Dermis blood vessel endothelial cell (primary cell): ENCODE measurements at places on chromosomes 2 and 18. TPM values are rescaled to one million over a fixed set of nuclear protein-coding genes. Genes with fewer than 3 reads are reported as not detected.
A peak's percentile ranks its signal among the peaks of the same experiment; 100 is the strongest.

DNA sequence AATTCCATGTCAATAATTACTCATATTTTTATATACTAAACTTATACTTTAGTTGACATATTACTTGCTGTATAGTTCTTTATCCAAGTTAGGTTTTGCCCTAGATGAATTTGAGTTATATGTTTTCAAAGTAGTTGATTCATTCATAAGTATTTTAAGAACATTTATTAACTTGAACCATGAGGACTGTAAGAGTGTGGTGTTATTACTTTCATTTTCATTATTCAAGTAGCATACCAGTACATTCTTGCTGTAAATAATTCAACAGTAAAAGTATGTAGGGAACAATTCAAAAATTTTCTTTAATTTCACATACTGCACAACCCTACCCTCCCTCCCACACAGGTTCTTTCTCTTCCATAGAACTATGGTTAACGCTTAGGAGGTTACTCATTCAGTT, 75.4 kb downstream of the ANKRD12 start:
- DNase-seq: no peak

- peak; percentile 53 for DNase-seq
These were observed 803 bp upstream of the FIGN start for GRCh38 chr2:163736433-163737189.

DNA sequence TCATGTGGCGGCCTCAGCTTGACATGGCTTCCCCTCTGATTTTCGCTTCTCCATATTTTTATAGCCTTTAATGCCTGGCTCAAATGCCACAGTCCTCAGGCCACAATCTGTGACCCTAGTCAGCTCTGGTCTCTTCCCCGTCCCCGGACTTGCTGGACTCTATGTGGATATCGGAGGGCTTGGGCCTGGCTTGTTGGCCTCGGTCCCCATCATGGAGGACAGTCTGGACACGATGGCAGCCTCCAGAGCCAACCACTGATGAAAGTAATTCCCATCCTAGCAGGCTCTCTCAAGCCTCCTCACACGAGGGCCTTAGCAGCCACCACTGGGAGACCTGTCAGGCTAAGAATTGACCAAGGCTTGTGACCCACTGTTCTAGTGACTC, 61.6 kb downstream of the LPIN1 start:
- no peak for DNase-seq

GRCh38 chr18:26466026-26466425, 82.3 kb downstream of the KCTD1 start:
- no peak for DNase-seq

GRCh38 chr18:76752400-76752799, 70.0 kb upstream of the ZNF236 start:
- DNase-seq: no peak

- no peak for DNase-seq
These were observed 114.5 kb downstream of the LAMA3 start for GRCh38 chr18:23803755-23804154.

- DNase-seq: no peak
These were observed 1094.8 kb downstream of the SUCLG1 start for GRCh38 chr2:83364264-83364663.

DNA sequence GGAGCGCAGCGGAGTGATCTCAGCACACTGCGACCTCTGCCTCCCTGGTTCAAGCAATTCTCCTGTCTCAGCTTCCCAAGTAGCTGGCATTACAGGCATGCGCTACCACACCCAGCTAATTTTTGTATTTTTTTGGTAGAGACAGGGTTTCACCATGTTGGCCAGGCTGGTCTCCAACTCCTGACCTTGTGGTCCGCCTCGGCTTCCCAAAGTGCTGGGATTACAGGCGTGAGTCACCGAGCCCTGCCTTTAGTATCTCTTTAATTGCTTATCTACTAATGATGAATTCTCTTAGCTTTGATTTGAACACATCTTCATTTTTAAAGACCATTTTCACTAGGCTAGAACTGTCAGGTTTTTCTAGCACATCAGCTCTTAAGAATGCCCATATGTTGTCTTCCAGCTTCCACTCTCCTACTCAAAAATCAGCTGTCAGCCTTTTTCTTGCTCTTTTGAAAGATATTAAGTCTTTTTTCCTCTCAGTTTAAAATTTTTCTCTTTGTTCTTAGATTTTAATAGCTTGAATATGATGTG, 16.1 kb upstream of the MFSD2B start:
- DNase-seq: no peak

GRCh38 chr2:62032096-62032495, 126.6 kb downstream of the COMMD1 start:
- no peak for DNase-seq

DNA sequence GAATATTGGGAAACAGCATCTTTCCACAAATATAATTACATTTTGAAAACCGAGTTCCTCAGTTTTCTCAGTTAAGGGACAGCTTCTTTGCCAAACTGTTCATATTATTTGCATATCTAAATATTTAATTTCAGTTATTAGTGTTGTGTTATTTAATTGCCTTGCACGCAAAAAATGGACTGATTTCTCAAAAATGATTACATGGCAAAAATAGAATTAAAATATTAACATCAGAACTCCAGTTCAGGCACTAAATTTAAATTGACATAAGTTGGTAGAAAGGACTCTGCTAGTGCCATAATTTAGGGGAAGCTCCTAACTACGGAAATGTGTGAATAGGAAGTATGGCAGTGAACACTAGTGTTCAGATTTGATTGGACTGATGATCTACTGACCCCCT, 209.6 kb downstream of the PARD3B start:
- no peak for DNase-seq

The RGPD6 gene
- total RNA-seq: 31.1 and 46.3 TPM in 2 replicates

The DNMT3A gene
- 31.0 and 32.1 TPM in 2 replicates for total RNA-seq

The ATP8B1 gene
- 51.1 and 72.5 TPM in 2 replicates for total RNA-seq
